ENCODE measurements at places on chromosomes 7 and 10.

DNA sequence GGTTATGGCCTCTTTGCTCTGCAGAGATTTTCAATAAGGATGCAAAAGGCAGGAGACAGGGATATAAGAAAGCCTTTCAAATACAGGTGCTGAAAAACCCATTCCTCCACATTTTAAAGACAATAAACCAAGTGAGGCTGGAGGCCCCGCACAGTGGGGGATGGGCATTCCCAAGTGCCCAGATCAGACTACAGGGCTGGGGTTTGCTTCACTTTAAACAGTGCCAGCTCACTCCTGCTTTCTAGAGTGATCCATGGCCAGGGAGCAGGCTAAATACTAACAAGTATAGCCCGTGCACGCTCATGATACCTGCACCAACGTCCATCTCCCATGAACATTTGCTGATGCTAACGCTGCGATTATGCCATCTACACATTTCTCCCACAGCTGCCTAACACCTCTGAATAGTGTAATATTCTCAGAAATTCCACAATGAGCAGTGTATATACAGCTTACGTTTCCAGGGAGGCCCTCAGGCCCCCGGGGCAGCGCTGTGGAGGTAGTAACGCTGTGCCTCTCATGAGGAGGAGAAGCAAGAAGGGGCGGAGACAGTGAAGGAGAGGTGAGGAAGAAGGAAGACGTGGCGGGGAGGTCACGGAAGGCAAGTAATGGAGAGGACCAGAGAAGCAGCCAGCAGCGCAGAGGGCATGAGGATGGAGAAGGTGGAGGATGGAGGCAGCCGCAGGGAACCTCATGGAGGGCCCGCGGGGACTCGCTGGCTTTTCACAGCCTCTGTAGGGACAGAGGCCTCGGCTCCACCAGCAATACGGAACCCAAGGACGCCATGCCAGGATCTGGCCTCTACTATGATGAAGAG is 141.7 kb downstream of the USP6NL start:
- no peak for DNase-seq

- DNase-seq = no peak
Observed at GRCh38 chr10:34801097-34801733, 13.9 kb downstream of the PARD3 start.

- DNase-seq = no peak
Observed at GRCh38 chr7:25712500-25712899, 439.5 kb upstream of the NFE2L3 start.

GRCh38 chr10:68576118-68576517 is 16.0 kb downstream of the TET1 start:
- no peak for DNase-seq

DNA sequence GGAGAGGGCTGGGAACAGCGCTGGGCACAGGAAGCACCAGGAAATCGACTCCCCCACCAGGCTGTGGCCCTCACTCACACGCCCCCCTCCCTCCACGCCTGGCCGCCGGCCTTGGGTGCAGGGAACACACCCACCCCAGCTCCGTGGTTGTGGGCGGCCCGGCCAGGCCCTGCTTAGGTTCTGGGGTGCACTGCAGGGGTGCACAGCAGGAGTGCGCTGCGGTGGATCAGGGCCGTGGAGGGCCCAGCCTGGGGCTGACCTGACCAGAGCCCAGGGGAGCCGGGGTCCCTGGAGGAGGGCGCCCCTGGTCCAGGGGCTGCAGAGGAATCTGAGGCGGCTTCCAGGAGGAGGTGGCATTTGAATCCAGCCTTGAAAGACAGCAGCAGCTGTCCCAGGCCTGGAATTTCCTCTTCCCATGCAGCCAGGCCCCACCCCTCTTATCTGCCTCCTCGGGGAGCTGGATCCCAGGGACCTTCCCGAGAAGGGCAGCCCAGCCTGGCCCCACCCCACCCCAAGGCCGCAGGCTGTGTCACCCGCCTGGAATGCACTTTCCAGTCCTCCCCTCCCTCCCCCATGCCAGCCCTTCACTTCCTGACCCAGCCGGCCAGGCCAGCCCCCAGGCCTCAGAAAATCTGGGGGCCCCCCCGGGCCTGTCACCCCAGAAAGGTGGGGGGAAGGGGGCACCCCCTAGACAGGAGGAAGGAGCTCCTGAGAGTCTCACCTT is 18.4 kb upstream of the PDGFA start:
- no peak for DNase-seq

GRCh38 chr7:148921189-148921588 is 37.1 kb upstream of the EZH2 start:
- DNase-seq = no peak

- no peak for DNase-seq
Observed at GRCh38 chr7:93757426-93757825, 133.1 kb downstream of the TFPI2 start.

Data from GM12865 (cell line).